ENCODE measurements at places on chromosomes 2 and 18.

DNA sequence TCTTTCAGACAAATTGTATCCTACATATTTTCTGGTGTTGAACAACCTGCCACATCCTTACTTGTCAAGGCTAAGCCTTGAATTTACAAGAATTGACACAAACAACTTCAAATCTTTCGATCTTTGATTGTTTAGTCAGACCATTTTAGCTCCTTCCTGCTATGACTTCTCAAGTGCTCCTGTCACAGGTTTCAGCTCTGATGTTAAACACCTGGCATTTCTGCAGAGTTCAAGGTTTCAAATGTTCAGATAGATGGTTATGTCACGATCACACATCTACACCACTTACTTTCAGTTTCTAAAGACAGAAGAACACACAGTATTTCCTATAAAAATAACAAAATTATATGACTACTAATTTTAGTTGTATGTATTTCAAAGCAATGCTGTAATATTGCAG lies 84.0 kb downstream of the RND3 start:
- no peak for DNase-seq

DNA sequence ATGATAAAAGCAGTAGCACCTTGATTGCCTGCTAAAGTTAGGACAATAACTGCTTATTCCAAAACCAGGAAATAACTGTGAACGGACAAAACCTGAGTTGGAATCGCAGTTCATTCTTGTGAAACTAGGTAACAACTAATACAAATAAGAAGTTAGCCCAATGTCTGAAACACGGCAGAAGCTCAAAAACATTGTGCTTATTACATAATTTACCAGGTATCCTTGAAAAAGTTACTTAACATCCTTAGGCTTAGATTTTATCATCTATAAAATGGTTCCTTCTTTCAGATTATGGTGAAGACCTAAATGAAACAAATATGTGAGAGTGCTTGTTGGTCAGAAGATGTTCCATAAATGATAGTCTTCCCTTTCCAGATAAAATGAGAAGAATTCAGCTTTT lies 32.4 kb downstream of the RTN4 start:
- no peak for DNase-seq

DNA sequence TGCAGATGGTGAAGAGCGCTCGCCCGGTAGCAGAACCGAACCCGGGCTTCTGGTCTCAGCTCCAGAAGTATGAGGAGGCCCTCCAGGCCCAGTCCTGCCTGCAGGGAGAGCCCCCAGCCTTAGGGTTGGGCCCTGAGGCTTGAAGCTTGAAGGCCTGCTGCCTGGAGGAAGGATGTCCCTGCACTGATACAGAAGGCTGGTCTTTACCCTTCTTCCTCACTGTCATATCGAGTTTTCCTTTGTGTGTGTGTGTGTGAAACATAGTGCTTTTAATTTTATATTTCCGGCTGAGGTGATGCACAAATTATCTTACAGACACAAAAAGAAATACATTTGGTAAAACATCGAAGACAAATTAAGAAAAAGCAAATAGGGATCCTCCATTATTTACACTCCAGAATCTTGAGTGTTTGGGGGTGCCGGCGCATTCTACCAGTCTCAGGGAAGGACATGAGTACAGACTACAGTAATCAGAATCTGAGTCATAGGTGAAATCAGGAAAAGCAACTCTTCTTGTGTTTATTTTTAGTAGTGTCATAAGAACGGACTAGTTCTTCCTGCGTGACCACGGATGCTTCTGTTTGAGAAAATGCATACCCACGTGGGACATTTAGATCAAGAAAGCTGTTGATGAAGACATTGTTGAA lies 1.3 kb downstream of the DUSP28 start:
- peak; percentile 34 for DNase-seq

DNA sequence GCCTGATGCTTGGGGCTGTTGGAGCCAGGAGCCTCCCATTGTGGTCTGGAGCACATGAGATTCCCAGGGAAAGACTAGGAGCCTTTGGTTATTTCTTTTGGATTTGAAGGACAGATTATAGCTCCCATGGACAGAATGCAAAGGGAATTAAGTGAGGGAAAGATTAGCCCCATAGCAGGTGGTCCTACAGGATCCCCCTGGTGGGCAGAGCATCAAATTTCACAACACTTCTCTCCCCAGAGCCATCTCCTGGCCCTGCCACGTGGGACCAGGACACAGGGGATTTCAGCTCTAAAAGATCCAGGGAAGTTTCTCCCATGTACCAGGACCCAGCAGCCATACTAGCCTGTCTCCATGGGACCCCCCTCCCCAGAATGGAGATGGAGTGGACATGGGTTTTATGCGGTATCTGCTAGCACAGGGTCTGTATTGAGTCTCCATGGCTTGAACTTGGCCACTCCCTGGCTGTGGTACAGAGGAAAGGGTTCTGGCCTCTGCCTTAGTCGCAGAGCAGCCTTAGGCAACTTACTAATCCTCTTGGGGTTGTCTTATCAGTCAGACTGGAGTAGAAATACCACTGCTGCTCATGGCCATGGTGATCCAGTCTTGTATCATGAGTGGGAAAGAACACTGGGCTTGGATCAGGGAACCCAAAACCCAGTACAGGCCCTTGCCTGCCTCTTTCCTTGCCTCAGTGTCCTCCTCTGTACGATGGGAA lies 6.8 kb upstream of the PLB1 start:
- DNase-seq = no peak

DNA sequence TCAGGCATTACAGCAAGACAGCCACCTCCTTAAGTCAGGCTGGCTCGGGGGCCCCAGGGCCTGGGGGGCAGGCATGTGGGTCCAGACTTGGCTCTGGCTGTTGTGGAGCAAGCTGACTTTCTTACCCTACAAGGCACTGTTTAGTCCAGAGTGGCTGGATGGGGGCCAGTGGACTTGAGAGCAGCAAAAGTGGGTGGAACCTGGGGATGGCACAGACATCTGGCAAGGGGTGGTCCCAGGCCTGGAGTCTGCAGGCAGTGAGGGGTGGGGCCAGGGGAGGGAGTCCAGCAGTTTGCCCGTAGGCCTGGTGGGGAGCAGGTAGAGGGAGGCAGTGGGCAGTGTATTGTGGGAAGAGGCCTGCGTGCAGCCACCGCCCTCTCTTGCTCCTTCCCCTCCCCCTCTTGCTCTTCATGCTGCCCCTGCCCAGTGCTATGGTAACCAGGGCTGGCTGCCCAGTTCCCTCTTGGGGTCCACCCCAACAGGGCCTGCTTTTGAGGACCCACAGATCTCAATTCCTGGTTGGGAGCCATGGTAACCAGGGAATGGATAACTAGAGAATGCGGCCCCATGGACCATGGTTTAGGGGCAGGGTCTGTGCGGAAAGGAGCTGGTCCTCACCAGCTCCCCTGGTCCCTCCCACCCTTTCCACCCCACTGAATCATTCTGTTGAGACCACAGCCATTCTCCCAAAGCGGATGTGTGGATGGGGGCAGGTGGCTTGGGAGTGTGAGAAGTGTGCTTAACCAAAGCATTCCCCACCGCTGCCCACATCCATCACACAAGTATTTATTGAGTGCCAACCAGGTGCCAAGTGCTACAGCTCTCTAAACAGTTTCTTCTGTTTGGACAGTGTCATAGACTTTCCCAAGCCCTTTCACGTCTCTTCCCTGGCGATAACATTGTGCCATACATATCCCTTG lies 19.3 kb downstream of the SPEG start:
- DNase-seq = no peak

DNA sequence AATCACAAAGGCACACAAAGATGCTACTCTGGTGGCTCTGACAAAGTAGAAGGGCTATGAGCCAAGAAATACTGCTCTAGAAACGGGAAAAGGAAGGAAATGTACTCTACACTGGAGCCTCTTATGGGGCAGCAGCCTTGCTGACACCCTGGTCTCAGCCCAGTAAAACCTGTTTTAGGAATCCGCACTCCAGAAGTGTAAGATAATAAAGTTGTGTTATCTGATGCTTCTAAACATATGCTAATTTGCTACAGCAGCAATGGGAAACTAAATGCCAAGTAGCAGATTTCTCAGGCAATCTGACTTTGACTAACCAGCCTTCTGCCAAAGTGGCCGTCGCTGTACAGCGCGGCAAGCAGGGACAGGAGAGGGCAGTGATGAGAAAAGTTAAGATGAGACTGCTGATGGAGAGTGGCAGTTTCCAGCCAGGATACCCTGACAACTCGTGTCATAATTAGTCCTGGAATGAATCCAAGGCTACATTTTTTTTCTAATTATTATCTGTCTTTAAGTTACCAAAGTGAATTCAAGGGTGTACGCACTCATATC lies 99.0 kb downstream of the NETO1 start:
- DNase-seq = no peak

DNA sequence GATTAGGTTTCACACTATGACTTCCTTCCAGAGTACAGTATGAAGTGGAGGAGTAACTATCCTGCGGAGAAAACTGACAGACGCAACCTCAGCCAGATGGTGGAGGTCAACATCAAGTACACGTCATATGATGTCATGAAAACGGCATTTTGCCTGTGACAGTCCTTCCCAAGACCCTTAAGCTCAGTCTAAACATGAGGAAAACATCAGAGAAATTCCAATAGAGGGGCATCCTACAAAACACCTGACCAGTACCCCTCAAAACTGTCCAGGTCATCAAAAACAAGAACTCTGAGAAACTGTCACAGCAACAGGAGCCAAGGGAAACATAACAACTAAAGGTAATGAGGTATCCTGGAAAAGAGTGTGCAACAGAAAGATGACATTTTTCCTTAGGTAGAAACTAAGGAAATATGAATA lies 1.7 kb downstream of the RNU4ATAC start:
- DNase-seq = no peak

- no peak for DNase-seq
These were observed 57.8 kb downstream of the VIL1 start for GRCh38 chr2:218476676-218477075.

DNA sequence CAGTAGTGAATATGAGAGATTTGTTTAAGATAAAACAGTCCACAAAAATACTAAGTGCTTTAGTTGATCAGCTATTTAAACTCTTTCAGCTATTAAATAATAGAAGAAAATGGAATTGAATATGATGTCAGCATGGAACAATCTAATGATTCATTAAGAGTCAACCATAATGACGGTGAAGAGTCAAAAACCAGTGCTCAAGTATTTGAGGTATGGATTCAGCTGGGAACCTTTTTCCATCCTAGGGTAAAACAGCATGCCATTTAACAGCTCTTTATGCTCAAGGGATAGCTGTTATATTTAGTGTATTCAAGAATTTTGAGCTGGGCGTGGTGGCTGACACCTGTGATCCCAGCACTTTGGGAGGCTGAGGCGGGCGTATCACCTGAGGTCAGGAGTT lies 29.7 kb downstream of the CARF start:
- DNase-seq = no peak

DNA sequence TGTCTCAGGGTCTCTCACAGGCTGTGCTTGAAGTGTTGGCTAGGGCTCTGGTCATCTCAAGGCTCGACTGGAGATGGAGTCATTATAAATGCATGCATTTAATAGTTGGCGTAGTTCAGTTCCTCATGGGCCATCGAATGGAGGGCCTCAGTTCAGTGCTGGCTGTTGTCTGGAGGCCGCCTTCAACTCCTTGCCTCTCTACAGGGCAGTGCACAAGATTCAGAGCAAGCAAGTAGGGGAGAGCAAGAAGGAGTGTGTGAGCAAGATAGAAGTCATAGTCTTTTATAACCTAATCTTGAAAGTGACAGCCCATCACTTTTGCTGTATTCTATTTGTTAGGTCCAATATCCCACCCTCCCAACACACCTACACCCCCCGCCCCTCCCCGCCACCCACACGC lies 137.5 kb downstream of the BABAM2 start:
- no peak for DNase-seq
